ENCODE measurements at places on chromosomes 3 and 15.

GRCh38 chr3:131388490-131388799, 6.9 kb downstream of the NUDT16 start:
- no peak for DNase-seq

DNA sequence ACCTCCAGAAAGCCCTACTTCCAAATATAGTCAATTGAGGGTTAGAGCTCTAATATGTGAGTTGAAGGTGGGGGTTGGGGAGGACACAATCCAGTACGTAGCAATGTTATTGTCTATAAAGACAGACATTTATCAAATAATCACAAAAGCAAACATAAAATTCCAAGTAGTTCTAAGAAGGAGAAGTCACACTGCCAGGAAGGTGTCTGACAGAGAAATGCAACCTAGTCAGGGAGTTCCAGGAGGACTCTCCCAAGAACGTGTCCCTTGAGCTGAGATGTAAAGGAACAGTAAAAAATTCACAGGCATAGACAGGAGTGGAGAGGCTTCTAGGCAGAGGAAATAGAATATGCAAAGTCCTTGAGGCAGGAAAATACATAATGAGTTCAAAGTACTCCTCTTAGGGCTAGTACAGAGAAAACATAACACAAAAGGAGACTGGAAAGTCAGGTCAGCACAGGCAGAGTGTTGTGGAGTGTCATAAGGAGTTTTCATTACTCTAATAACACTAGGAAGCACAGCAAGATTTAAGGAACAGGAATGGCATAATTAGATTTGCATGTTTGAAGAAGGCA, 277.6 kb upstream of the STT3B start:
- no peak for DNase-seq

DNA sequence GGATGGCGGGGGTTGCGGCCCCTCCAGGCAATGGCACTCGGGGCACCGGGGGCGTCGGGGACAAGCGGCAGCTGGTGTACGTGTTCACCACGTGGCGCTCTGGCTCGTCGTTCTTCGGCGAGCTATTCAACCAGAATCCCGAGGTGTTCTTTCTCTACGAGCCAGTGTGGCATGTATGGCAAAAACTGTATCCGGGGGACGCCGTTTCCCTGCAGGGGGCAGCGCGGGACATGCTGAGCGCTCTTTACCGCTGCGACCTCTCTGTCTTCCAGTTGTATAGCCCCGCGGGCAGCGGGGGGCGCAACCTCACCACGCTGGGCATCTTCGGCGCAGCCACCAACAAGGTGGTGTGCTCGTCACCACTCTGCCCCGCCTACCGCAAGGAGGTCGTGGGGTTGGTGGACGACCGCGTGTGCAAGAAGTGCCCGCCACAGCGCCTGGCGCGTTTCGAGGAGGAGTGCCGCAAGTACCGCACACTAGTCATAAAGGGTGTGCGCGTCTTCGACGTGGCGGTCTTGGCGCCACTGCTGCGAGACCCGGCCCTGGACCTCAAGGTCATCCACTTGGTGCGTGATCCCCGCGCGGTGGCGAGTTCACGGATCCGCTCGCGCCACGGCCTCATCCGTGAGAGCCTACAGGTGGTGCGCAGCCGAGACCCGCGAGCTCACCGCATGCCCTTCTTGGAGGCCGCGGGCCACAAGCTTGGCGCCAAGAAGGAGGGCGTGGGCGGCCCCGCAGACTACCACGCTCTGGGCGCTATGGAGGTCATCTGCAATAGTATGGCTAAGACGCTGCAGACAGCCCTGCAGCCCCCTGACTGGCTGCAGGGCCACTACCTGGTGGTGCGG, 1.9 kb downstream of the CHST2 start:
- peak; percentile 81 for DNase-seq

DNA sequence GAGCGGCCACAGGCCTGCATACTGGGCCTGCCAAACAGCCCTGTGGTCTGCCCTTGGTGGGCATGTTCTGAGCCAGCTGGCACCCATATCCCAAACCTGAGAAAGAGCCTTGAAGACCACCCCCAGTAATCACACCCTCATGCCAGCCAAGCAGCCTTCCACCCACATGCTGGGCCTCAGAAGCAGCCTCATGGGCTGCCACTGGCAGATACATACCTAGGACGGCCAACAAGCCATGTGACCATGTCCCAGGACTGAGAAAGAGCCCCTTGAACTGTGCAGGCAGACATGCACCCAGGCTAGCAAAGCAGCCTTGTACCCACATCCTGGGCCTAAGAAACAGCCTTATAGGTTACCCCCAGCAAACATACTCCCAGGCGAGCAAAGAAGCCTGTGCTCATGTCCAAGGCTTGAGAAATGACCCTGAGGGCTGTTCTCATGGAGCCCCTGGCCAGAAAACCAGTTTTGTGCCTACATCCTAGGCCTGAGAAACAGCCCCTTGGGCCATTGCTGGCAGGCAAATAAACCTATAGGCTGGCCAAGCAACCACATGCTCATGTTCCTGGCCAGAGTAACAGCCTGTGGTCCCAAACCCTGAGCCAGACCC, 24.9 kb downstream of the TUBGCP5 start:
- no peak for DNase-seq

DNA sequence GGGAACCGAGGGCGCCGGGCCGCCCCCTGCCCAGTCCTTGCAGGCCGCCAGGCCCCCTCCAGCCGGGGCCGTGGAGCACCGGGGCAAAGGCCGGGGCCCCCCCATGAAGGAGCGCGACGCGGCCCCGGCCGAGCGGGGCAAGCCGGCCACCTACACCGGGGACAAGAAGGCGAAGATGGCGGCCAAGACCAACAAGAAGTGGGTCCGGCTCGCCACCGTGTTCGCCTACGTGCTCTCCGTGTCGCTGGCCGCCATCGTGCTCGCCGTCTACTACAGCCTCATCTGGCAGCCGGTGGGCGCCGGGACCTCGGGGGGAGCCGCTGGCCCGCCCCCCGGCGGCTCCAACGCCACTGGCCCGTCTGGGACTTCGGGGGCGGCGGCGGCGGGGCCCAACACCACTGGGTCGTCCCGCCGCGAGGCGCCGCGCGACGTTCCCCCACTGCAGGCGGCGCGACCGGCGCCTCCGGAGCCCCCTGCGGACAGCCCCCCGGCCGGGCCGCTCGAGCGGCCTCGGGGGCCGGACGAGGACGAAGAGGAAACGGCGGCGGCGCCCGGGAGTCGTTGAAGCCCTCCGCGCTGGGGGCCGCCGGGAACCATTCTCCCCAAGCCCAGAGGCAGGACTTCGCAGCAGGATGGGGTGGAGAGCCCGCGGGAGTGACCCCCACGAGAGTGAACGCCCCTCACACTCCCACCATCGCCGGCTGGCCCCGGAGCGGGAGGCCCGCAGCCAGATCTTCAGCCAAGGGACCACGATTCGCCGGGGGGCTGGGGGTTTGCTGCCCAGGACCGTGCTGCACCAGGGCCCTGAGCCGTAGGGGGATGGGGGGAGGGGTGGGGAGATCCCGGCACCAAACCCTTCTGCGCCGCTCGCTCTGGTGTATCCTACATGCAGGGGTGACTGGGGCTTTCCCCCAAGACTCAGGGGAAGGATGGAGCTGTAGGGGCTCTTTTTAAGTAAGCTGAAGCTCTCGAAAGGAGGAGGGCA, 753 bp downstream of the INAFM2 start:
- DNase-seq = no peak

DNA sequence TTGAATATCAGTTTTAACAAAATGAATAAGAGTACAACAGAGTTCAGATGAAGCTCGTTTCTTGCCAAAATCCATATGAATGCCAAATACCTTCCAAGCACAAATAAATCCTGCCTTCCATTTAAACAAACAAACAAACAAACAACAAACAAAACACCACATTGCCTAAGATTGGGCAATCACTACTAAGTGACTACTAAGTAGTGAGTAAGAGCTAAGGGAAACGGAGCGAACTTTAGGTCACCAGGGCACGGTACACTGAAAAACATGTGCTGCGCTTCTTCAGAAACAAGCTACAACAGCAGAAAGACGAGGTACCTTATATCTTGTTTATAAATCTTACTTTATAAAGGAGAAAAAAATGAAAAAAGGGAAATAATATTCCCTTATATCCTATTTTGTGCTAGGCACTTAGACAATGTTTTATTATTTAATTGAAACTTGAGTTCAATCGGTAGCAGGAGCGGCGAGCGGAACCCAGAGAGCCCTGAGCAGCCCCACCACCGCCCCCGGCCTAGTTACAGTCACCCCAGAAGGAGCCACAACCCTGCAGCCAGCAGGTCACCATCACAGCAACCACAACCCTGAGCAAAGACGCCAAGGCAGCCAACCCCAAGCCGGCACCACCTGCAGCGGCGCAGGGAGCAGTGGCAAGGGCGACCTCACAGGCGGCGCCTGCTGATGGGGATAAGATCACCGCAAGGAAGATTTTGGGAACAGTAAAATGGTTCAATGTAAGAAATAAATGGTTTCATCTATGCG, 216.9 kb downstream of the ZBTB20 start:
- no peak for DNase-seq

DNA sequence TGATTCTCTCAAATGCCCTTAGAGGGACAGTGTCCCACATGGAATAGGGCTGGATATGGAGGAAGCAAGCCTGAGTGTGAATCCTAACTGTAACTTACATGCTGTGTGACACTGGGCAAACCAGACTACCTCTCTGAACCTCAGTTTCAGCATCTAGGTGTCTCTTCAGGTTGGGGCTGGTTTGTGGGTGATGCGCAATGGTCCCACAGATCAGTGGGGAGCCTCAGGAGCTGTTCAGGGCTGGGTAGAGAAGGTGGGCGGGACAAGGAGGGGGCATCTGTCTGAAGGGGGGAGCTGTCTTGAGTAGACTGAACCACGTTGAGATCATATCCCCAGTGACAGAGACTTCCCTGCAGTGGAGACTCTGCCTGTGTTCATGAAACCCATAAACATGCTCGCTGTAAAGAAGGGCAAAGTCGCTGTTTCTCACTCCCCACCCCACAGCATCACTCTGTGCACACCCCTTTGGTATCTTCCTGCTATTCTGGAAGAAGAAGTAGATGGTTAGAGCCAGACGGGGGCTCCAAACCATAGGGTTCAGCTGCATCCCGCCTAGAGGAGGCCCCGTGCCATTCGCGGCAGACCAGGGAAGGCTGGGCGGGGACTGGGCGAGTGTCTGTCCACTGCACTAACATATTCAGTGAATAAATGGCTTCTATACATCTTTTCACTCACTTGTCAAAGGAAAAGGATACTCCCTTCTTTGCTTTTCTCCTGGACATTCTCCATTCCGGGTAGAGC, 28.4 kb downstream of the SRPRB start:
- no peak for DNase-seq

GRCh38 chr3:148861277-148861869, 3.7 kb upstream of the CPA3 start:
- peak; percentile 26 for DNase-seq

DNA sequence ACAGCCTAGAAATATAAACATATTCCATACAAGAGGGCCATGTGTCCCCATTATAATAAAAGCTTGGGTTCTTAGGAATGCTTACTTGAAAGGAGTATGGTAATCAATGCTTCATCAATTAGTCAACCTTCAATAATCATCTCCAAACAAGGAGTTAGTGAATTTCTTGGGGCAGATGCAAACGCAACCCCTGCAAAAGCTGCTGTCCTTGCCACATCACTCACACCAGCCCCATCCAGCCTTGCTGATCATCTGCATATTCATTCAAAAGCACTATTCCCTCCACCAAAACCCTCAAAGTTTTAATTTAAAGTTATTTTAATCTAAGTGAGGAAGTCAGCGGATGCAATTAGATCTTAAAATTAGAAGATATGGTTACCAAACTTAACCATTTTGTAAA, 54.0 kb upstream of the VGLL4 start:
- no peak for DNase-seq

DNA sequence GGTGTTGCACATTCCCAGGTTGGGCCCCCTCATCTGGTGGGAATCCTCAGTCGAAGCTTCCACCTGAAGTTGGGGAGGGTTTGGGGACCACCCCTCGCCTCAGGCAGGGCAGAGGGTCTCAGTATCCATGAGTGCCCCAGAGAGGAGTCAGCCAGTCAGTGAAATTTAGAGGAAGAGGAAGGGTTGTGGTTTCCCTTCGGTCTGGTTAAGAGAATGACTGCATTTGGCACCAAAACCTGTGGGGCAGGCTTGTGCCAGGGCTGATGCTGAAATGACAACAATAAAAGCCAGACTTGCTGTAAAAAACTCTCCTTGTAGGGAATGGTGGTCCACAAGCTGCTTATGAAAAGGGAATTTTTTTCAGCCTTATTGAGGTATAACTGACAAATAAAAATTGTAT, 22.6 kb downstream of the LMCD1 start:
- DNase-seq = no peak

DNA sequence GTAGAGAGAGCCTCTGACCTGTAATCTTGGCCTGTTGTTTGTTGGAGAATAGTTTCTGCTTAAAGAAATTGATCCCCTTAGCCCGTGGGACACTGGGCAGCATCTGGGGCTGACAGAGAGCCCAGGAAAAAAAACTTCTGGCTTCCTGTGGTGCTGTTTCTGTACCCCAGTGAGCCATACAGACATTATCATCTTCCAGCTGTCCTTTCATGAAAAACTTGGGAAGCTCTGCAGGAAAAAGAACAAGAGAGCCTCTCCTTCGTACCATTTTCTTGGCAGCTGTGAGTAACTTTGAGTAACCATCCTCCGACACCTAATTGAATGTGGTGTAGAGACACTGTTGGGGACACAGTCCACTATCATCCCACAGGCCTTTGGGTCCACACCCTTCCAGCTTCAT, 333.0 kb downstream of the SHQ1 start:
- no peak for DNase-seq

- no peak for DNase-seq
These were observed 1.8 kb upstream of the PLXND1 start for GRCh38 chr3:129608087-129608935.

GRCh38 chr3:24365168-24365567, 129.5 kb downstream of the THRB start:
- DNase-seq = peak; percentile 26

DNA sequence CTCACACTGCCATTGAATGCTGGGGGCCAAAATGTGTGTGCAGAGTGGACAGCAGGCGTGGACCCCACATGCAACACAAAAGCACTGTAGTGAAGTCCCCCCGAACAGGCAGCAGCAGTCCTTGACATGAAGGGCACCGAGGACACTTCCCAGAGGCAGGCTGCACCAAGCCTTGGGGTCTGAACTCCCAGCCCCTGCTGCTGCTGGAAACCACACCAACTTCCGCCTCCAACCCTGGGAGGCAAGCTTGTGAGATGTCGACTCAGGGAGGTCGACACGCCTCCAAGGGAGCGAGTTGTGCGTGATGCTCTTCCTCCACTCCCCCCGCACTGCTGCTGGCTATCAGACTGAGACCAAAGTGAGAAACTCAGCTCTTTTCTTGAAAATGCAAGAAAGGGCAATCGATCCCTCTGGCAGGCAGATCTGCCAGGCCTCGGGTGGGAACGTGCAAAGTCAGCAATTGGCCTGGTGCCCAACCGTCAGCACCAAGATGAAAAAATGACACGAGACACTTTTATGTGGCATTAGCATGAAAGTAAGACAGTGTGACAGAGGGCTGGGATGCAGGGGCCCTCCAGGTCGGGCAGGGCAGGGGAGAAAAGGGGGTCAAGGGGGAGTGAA, 43.6 kb downstream of the WHAMM start:
- DNase-seq = no peak

DNA sequence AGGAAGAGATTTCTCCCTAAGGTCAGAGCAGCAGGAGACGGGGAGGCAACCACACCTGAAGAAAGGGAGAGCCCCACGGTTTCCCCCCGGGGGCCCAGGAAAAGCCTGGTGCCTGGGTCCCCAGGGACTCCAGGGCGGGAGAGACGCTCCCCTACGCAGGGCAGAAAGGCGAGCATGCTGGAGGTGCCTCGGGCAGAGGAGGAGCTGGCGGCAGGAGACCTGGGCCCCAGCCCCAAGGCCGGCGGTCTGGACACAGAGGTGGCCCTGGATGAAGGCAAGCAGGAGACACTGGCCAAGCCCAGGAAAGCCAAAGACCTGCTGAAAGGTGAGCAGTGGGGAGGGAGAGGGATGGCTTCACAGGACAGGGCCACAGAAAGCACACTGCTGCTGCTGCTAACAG, 26.2 kb upstream of the SLC28A1 start:
- no peak for DNase-seq

All from hepatic stellate cell (primary cell).